ENCODE measurements at places on chromosomes 4 and X.

- no peak for DNase-seq
Observed at GRCh38 chr4:8140915-8141314, 17.7 kb downstream of the ABLIM2 start.

DNA sequence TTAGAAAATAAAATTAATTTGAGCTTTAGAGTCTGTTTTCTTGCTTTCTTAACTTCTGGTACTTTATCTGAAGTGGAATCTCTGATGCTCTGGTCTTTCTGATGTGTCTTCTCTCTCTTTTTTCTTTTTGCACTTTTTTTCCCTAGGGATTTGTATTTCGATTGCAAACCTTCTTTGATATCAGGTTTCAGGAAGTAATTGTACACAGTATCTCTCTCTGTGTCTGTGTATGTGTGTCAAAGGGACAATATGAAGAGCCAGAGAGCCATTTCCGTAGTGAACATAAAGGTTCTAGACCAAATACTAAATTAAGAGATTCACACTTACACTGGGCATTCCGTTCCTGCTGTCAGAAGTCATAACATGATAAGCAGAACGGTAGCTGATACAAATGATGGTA is 325.0 kb downstream of the PCDH7 start:
- DNase-seq: no peak

DNA sequence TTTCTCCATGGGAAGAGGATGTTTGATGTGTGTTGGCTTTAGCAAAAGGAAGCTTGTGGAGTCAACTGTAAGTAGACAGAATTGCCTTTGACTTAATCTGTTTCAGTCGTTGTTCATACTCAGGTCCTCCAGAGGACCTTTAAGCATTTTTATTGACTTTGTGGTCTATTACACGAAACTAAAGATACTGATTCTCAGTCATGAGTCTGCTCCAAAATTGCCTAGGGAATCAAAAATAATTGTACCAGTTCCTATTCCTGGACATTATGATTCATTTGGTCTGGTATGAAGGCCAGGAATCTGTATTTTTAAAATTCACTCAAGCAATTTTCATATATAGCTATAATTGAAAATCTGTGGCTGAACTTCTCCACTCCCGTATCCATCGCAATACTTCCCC is 38.6 kb downstream of the AR start:
- DNase-seq: no peak

DNA sequence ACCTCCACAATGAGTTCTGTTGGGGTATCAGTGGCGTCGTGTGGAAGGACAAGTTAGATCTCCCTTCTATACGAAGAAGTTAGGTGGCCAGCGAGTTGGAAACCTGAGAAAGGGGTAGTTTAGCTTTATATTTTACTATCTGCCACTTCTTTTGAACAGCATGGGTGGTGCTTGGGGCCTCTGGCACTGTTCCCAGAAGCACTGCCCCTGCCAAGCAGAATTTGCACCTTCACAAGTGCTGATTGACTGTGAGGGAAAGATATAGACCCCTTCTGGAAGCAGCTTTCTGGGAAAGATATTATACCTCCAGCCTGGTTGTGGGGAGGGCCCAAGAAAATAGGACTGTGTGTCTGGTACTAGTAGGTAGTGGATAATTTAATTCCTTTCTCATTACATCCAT is 246.9 kb downstream of the FBXO8 start:
- no peak for DNase-seq

- DNase-seq: no peak
Observed at GRCh38 chrX:148600131-148600530, 99.7 kb downstream of the AFF2 start.

GRCh38 chrX:46959101-46959500 is 46.9 kb downstream of the JADE3 start:
- no peak for DNase-seq
